ENCODE measurements at places on chromosomes 3 and 15.

- peak; percentile 5 for DNase-seq
Measured at GRCh38 chr3:40476478-40477470, at the start of gene ZNF619. TSS of gene ZNF619 (plus strand) at chr3:40477122. CDS start at chr3:40477980, 858 bp downstream.

- no peak for DNase-seq
Measured at GRCh38 chr3:71285086-71285485, 298.4 kb downstream of the FOXP1 start.

DNA sequence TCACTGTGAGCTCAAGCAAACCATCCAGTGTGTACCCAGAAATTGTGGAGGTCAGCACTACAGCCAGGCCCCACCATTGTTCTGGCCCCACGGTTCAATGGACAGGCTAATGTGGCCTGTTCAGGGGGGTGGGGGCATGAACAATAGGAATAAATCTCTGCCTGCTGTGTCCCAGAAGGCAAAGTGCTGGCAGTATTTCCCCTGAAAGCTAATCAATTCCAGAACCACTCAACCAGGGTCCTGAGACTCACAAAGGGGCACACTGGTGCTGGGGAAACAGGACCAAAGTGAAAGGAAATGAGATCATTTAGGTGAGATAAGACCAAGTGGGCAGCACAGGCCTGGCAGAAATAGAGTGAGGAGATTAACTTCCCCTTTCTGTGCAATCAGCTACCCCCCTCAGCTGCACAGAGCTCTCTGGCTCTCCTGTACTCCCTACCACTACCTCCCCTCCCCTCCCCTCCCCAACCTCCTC lies 11.5 kb downstream of the CRYGS start:
- DNase-seq = no peak

DNA sequence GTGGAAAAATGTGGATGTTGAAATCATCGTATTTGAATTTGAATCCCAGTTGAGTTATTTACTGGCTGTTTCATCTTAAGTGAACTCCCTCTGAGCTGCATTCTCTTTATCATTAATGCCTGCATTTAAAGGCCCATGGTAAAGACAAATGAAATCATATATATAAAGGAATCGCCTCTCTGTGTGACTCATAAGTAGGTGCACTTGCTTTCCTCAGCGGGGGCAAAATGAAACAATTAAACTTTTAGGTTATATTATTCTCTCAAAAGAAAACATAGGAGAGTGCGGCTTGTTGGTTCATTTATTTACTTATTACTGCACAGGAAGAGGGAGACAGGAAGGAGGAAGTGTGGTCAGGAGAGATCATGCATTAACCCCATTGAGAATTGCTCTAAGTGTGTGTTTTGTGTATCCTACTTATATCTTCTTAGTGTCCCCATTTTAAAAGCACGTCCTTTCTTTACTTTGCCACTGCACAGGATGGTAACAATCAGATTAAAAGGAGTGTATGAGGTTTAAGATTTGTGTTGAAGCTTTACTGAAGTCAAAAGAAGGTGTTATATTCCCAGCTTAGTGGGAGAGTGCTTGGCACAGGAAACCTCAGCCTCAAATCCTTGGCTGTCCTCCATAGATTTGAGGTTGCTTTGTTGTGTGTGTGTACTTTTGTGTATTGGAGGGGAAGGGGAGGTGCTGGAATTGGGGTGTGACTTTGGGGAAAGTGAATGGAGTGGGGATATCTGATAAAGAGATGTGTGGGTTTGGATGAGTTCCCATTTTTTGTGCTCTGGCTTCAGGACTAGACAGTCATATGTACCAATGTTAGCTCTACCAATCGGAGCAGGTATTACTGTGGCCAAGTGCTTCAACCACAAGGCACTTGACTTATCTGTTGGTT lies 595.8 kb upstream of the NR2F2 start:
- DNase-seq = no peak

- DNase-seq = no peak
Measured at GRCh38 chr15:49901321-49901720, 217.7 kb downstream of the ATP8B4 start.

GRCh38 chr3:141389703-141390102 lies 21.4 kb downstream of the ZBTB38 start:
- no peak for DNase-seq

- DNase-seq = no peak
Measured at GRCh38 chr15:77546050-77546501, 86.6 kb downstream of the LINGO1 start.

DNA sequence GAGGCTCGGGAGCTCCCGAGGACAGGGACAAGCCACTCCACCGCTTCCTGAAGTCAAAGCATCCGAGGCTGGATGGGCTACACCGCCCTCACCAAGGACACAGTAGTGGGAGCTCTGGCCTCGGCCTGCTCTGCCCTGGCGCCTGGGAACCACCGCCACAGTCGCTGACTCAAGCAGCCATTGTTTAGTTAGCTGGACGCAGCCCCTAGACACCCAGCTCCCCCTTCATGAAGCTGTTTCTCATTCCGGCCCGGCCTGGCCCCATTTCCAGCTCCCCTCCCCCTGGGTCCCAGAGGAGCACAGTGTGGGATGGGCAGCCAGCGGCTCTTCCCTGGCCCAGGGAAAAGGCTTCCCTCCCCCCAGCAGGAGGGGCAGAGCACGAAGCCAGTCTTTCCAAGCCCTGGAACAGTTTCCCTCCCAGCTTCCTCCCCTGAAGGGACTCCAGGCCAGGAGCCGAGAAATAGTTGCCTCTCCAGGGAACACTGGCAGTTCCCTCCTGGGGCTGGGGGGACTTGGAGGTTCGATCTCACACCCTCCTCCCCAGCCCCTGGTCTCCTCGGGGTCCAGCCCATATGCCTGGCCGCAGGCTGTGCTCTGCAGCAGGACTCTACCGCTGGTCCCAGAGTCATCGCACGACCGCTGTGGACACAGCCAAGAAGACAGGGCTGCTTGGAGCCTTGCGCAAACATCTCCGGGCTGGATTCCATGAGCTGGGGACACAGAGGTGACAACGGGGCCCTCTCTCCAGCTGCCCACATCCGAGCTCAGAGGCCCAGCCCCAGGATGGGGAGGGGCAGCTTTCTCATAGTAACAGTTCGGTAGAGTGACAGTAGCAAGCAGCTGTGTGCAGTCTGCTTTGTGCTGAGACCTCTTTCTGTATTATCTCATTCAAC lies 10.0 kb downstream of the PLXND1 start:
- no peak for DNase-seq

- DNase-seq = no peak
Measured at GRCh38 chr3:69944931-69945493, 54.5 kb upstream of the SAMMSON start.

DNA sequence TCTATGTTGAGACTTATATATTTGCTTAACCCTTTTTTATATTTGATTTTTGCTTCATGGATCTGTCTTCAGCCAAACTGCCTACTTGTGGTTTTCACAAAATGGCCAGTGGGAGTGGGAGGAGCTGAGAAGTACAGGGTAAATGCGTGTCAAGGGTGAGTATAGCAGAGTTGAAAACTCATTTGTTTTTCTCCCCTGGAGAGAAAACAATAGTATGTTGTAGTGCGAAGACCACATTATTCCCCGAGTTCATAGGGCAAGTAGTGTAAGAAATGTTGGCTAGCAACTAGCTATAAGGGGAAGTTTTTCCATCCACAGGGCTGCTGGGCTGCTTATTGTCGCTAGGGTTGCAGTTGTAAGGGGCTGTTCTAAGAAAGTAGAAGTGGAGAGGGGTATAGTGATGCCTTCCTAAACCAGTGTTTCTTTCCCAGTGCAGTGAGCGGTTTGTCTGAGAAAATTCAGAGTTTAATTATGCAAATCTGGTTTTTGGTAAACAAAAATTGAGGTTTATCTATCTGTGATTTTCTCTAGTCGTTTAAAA lies 153.8 kb upstream of the AZI2 start:
- DNase-seq = no peak

GRCh38 chr3:48926425-48927392 lies 8.1 kb downstream of the ARIH2 start:
- DNase-seq = no peak

DNA sequence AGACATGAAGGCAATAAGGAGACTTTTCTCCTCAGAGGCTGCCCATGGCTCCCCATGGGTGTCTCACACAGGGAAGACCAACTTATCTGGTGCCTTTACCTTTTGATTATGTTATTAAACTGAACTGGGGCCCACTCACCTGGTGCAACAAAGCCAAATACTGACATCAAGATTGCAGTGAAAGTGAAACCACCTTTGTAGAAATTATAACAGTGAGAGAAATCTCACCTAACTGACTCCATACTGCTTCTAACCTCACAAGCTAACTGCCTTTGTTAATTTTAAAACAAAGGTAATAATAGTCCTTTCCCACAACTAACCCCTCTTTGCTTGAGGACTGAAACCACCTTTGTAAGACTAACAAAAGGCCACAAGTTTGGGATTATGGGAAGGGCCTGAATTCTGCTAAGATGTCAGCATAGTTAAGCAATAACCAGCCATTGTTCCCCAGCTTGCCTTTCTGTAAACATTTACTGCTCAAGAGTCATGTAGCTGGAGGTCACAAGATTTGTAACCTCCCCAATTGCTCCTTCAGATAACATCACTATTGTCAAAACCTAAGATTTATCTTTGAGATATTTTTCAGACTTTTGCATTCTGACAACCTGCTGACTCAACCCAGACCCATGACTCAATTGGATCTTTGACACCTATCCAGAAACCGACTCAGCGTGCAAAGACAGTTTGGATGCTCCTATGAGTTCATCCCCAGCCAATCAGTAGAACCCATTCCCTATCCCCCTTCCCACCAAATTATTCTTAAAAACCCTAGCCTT lies 420.3 kb upstream of the CFAP20DC start:
- no peak for DNase-seq

DNA sequence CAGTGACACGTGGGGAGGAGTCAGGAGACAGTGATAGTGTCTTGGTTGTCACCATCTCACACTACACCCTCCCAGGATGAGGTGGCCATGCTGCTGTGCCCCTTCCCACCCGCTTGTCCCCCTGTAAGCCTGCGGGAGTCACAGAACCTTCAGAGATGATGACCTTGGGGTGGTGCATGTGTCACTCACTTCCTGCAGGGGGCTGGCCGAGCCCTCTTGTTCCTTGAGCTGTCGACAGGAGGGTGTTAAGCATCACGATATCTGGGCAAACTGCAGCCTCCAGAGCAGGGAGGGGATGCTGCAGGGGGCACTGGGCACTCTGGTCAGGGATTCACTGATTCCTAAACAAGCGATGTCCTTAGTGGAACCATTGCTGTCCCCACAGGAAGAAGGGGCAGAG lies 27.7 kb downstream of the FAH start:
- no peak for DNase-seq

DNA sequence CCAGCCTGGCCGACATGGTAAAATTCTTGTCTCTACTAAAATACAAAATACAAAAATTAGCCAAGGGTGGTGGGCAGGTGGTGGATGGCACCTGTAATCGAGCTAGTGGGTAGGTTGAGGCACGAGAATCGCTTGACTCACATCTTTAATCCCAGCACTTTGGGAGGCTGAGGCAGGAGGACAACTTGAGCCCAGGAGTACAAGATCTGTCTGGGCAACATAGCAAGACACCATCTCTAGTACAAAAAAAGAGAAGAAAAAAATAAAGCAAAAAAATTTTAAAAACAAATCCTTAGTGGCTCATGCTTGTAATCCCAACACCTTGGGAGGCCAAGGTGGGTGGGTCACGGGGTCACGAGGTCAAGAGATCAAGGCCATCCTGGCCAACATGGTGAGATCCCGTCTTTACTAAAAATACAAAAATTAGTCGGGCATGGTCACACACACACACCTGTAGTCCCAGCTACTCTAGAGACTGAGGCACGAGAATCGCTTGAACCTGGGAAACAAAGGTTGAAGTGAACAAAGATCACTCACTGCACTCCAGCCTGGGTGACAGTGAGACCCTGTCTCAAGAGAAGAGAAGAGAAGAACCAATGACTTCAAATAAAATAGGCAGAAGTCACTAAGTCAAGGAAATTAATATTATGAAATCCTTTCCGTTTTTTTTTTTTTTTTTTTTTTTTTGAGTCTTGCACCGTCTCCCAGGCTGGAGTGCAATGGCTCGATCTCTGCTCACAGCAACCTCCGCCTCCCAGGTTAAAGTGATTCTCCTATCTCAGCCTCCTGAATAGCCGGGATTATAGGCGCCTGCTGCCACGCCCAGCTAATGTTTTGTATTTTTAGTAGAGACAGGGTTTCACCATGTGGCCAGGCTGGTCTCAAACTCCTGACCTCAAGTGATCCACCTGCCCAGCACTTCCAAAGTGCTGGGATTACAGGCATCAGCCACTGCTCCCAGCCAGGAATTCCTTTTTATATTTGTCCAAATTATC lies 4.9 kb downstream of the RHOA start:
- no peak for DNase-seq

GRCh38 chr3:132682201-132682600 lies 22.1 kb downstream of the UBA5 start:
- peak; percentile 48 for DNase-seq

DNA sequence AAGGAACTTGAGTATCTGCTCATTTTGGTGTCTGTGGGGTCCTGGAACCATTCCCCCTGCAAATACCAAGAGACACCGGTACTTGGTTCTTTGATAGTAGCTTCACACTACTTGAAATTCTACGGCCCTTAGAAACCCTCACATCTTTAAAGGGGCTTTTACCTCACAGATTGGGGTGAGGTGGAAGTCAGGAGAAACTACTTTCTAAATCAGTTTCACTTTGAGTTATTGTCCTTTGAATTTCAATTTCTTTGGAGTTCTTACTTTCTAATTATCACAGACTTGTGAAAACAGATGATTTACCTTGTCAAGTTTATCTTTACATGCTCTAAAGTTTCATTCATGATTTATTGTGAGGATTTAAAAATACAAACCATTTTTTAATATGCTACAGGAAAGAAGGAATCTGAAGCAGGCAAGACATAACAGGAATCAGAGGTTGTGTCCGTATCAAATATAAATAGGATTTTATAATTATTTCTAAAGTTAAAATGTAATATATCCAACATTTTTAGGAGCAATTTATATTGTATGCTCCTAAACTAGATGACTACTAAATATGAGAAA lies 98.9 kb downstream of the NEDD4 start:
- no peak for DNase-seq

GRCh38 chr3:14858105-14858504 lies 39.3 kb downstream of the FGD5 start:
- no peak for DNase-seq

DNA sequence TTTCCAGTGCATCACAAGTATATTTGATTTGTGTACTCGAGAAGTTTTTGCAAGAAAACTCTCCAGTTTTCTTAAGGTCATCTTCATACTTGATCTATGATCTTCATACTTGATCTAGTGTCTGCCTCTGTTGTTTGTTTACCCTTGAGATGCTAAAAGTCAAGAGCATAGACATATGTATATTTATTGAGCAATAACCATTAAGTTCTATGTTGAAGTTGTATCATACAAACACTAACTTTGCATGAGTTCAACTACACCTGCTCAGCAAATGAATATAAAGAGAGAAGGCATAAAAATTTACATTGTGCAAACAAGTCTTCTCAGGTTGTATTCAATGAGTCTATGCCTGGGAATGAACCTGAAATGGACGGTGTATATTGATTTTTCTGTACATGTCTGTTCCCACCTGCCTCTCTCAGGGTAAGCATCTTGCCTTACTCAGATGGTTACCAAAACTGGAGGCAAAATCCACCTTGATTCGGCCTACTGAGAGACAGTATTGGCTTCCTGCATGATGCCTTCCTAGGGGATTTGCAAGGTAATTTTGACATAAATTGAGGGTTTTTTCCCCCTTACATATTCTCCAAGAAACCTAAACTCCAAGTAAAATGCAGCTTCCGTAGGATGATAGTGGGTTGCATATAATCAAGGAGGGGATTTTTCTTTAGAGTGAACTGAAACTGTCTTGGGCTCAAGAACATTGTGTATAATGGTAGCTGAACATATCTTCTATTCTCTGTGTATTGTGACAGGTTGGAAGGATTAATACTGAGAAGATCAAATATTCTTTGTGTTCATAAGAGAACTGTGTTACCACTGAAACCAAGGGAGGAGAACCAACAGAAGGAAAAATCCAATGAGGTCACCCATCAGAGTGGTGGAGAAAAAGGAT lies 110.4 kb downstream of the FILIP1L start:
- DNase-seq = no peak
